ENCODE measurements at places on chromosomes 16 and 17.

GRCh38 chr16:52117171-52117570 is 429.8 kb downstream of the TOX3 start:
- DNase-seq, result no peak

- no peak for DNase-seq
These were observed 15.2 kb downstream of the SOCS3 start for GRCh38 chr17:78344666-78345065.

DNA sequence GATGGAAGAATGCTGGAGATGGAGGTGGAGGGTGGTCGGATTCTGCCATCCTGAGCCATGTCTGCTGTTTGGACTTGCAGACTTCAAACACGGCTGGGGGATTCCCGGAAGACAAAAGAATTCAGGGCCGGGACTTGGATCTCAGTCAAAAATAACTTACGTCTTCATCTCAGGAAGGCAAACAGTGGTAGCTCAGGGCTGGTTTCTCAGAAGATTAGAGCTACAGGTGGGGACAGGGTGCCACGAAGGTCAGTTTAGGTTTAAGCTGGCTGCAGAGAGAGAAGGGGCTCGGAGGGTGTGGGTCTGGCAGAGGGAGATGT is 4.3 kb upstream of the RHBDL3 start:
- no peak for DNase-seq

DNA sequence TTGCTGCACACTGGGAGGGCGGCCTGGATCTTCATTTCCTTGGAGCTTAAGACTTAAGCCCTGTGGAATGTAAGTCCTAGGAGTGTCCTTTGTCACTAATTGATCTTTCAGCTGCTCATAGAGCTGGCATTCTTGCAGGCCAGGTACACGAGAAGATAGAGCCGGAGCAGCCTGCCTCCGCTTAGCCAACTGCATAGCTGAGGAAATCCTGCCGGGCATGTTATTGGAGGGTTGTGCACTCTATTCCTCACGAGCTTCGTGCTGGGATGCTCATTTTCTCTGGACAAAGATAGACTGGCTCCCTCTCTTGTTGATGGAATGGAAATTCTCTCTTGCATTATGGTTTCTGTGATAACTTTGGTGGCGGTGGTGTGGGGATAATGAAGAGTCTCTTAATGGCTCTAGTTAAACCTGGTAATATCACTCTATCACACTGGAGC is 76.9 kb downstream of the RPA1 start:
- no peak for DNase-seq

DNA sequence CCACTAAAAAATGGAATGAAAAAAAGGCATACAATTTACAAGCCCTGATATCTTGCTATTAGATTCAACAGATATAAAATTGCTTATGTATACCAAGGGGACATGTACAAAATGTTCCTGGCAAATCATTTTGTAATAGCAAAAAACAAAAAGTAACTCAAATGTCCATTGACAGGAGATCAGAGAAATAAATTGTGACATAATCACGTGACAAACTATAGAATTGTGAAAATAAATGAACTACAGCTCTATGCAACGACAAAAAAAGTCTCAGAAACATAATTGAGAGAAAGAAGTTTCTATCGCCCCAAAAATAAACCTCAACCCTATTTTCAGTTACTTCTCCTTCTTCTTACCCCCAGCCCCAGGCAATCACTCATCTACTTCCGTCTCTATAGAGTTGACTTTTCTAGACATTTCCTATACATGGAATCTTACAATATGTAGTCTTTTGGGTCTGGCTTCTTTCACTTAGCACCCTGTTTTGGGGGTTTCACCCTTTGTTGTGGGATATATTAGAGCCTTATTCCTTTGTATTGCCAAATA is 12.1 kb upstream of the ACE start:
- DNase-seq, result no peak

DNA sequence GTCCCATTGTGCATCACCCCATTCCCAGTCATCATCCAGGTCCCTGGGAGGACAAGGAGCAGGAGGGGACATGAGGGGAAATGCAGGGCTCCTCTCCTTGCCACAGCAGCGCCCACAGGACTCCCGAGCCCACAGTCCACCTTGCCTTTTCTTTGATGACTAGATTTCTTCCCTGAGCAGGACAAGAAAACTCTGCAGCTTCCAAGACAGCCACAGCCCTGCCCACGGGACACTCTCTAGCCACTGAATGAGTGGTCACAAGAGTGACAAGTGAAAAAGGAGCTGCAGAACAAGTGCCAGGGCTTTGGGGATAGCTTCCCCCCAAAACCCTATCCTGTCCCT is 4.7 kb downstream of the NEURL4 start:
- no peak for DNase-seq

DNA sequence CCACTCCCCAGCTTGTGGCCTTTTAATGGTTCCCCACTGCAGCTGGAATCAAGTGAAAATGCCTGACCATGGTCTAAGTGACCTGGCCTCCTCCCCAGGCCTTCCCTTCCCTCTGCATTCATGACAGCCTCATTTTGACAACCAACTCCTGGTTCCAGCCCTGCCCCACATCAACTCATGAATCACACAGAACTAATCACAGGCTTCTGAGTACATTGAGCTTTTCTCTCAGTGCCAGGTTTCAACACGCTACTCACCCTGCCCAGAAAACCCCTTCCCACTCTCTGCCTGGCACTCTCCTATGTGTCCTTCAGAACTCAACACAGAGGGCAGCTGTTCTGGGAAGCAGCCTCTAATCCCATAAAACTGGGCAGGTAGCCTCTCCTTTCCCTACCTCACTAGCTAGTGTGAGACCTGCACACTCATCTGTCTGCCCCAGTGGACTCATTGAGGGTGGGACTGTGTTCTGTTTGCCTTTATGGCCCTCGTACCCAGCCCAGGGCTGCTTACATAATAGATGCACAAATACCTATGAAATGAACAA is 313.6 kb downstream of the GRIN2A start:
- no peak for DNase-seq

- no peak for DNase-seq
These were observed 231.1 kb downstream of the COPRS start for GRCh38 chr17:31627960-31628359.

- no peak for DNase-seq
These were observed 9.1 kb downstream of the ASIC2 start for GRCh38 chr17:33284022-33284421.

GRCh38 chr17:10812674-10813073 is 8.8 kb upstream of the TMEM238L start:
- DNase-seq, result no peak

DNA sequence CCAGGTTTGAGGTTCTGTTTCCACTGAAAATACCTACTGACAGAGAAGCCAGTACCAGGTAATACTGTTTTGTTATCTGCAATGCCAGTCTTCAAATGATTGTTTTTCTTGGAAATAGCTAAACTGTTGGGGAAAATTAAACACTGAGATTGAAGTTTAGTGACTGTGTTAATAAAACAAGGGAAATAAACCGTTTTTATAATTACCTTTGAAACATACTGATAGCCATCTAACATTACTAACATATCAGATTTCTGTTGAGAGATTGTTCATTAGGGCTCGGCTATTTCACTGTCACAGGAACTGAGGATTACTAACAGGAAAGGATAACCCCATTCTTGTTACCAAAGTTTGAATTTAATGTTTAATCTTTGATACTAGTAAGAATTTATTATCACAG is 42.1 kb downstream of the CYB5B start:
- DNase-seq, result no peak

GRCh38 chr17:29073045-29073444 is 30.1 kb downstream of the PIPOX start:
- DNase-seq, result no peak

DNA sequence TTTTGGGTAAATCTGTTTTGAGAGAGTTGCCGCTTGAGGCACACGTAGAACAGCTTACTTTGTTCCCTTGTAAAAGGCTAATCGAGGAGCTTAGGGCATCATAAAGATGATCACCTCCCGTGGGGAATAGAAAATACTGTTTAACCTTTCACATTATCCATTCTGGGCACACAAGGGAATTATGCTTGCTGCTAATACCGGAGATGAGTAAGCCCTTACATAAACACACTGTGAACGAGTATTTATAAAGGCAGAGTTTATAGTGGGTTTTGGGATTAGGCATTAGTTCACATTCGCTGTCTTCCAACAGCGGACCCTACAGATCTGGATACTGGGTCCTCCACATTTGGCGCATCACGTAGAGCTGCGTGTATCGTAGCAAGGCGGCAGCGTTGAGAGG is 51.2 kb upstream of the CNTNAP4 start:
- no peak for DNase-seq

DNA sequence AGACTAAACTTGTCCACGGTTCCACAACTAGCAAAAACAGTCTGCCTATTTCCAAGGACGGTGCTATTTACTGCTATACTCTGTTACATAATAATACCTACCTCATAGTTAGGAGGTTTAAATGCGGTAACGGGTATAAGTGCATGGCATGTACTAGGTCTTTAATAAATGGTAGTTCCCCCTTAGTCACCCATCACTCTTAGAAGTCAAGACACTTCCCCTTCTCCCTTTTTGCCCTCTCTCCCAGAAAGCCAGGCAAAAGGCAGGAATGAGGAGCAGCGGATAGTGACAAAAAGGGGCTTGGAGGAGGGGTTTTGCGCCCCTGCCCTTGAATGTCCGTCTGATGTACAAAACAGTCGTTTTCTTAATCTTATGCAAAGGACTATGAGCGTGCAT is 1.1 kb upstream of the LSM12 start:
- no peak for DNase-seq

Measured in activated CD4-positive, alpha-beta T cell treated with anti-CD3 and anti-CD28 coated beads for 4 hours (primary cell).